ENCODE measurements at places on chromosomes 11 and 22.

- no peak for DNase-seq
Observed at GRCh38 chr22:27409299-27409698, 392.3 kb downstream of the MN1 start.

- DNase-seq, result no peak
Observed at GRCh38 chr22:29635734-29636357, 32.4 kb downstream of the NF2 start.

DNA sequence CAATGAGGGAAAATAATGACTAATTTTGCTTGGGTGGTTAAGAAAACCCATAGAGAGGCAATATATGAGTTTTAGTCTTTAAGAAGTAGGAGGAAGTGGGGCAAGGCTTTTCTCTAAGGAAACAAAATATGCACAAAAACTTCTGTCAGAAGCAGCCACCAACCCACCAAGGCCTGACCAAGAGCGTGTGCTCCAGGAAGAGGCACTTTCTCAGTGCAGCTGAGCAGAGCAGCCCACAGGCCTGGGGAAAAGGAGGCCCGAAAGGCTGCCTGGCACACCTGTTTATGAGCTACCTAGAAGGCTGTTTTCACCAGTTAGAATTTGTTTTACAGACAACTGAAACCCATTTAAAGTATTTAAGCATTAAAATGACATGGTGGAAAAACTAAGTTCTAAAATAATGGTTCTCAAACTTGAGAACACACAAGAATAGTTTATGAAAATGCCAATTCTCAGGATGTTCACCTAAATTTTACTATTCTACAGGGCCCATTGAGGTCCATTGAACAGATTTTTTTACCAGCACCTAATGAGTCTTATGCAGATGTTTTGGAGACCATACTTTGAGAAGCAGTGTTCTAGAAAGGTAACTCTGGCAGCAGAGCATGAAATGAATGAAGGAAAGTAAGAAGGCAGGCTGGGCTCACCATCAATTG is 160.5 kb upstream of the DDI1 start:
- no peak for DNase-seq

DNA sequence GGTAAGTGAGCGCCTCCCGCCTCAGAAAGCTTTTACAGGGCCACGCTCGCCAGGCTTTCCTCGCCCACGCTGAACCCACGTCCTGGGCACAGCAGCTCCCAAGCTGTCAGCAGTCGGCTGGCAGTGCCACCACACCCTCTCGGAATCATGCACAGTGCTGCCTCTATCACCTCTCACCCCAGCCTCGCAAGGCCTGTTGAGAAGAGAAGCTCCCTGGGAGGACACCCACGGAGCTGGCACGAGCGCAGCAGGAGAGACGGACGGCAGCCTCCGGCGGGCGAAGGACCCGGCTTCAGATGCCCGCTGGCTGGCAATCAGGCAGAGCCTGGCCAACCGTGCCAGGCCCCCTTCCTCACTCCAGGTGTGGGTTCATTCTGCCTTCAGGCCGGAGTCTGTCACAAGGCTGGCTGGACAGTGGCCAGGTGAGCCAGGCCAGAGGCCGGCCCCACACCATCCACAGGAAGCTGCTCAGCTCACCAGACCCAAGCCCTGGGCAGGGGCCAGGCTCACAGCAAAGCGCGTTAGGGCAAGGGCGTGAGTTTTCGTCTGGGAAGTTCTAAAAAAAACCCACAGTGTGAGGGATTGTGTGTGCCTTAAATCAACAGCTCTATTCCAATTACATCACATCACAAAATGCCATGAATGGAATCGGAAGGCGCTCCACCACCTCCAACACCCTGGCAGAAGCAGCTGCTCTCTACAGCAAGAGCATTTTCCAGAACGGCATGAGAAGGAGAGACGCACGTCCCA is 33.2 kb downstream of the TOLLIP start:
- DNase-seq, result no peak

DNA sequence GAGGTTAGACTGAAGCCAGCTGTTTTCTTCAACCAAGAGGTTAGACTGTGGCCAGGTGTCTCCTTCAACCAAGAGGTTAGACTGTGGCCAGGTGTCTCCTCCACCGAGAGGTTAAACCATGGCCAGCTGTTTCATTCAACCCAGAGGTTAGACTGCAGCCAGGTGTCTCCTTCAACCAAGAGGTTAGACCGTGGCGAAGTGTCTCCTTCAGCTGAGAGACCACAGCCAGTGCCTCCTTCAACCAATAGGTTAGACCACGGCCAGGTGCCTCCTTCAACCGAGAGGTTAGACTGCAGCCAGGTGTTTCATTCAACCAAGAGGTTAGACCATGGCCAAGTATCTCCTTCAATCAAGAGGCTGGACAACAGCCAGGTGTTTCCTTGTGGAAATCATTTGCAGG is 498.1 kb downstream of the TBC1D22A start:
- DNase-seq, result no peak

DNA sequence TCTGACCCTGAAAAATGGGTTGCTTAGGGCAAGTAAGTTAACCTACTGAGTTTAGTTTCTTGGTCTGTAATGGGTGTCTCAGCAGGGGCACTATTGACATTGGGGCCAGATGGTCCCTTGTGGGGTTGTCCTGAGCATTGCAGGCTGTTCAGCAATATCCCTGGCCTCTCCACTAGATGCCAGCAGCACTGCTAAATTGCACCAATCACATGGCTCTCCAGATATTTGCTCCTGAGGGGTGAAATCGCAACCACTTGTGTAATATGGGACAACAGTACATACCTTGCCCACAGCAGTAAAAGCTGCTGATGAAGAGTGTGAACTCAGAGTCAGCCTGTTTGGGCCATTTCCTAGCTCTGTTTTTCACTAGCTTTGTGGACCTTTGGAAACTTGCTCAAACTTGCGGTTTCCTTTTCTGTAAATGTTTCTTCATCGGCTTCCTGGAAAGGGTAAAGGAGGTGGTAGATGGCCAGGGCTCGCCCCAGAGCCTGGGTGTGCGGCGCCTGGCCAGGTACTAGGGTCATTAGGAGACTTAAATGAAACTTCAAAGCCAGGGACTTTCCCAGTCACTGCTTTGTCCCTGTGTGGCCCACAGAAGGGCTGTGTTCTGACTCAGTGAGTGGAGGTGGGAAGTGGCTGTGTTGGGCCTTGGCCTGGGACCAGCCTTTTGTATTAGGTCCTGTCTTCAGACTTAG is 13.0 kb downstream of the NCF4 start:
- no peak for DNase-seq

- DNase-seq, result no peak
Observed at GRCh38 chr11:57180081-57180561, 1.6 kb upstream of the LRRC55 start.

DNA sequence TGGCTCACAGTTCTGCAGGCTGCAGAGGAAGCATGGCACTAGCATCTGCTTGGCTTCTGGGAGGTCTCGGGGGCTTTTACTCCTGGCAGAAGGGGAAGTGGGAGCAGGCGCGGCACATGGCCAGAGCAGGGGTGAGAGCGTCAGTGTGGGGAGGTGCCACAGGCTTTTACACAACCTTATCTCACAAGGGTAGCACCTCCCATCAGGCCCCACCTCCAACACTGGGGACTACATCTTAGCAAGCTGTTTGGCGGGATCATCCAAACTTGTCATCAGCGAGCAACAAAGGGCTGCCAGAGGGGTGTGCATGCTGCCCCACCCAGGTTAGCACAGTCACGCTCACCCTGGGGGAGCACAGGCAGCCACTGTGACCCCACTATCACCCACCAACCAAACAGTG is 18.9 kb upstream of the YPEL1 start:
- DNase-seq, result no peak

GRCh38 chr11:91093141-91093540 is 870.3 kb upstream of the CHORDC1 start:
- no peak for DNase-seq

DNA sequence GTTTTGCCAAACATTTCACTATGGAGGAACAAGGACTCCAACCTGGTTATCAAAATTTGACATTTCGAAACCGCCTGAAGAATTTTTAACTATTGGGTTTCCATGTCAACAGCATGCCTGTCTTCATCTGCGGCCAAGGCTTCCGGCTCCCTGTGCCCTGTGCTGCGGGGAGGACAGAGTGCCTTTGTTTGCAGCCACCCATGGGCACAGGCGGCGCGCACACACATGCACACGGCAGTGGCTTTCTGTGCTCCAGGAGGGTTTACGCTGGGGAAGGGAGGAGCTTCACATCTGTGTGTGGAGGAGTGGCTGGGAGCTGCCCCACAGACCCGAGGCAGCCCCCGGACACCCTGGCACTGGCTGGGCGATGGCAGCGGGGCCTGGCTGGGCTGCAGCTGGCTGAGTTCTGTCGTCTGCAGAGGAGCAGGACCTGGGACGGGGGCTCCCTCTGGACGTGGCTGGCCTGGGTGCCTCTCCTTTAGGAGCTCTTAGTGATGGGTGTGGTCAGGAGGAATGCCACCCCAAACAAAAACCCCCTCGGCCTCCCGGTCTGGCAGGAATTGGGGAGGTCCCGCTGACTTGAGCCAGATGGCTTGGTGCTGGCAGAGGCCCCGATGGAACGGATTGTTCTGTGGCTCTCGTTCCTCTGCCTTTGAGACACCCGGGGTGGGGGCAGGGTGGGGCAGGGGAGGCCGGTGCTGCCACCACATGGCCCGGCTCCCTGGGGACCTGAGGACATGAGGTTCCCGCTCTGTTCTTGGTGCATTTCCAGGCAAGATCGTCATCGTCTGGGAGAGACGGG is 1290.9 kb downstream of the BRD1 start:
- DNase-seq, result no peak

DNA sequence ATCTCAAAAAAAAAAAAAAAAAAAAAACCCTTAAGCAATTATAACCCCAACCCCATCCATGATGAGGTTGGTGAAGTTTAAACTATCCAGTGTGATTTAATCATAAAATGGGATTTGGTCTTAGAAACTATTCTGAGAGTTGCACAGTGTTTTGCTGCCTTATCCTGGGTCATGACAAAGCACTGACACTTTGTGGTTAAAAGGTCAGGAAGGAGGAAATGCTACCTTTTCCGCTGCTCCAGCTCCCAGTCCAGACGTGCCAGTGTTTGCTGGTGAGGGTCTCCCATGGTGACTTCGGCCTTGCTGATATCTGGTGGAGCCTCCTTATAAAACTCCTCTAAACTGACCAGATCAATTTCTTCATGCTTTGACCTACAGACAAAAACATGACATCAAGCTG is 14.5 kb downstream of the THOC5 start:
- no peak for DNase-seq

GRCh38 chr11:33687733-33688479 is 12.7 kb downstream of the C11orf91 start:
- no peak for DNase-seq

GRCh38 chr11:15180212-15180792 is 65.6 kb downstream of the INSC start:
- no peak for DNase-seq

DNA sequence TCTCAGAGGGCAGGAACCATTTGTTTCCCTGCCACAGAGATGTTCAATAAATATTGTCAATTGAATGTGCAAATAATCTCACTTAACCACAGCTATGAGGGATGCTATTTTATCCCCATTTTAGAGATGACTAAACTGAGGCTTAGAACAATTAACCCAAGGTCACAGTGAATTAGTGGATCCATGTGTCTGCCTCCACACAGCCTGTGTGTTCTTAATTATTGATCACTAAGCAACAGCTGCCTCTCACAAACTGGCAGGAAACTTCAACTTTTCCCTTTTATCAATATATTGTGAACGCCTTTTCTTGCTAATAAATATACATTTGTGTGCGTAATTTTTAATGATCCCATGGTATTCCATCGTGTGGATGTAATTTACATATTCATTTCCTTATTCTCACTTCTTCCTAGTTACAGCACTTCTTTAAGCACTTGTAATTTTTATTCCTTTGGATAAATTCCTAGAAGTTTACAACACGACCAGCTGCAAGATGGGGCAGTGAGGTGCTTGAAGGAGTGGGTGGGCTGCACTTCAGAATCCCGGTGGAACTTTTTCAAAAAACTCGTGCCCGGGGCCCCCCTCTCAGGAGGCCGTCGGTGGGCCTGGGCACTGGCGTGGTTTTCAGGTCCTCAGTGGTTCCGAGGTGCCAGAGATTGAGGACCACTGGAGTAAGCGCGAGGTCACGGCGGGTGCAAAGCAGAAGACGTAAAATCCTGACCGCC is 915 bp upstream of the SREBF2 start:
- no peak for DNase-seq

DNA sequence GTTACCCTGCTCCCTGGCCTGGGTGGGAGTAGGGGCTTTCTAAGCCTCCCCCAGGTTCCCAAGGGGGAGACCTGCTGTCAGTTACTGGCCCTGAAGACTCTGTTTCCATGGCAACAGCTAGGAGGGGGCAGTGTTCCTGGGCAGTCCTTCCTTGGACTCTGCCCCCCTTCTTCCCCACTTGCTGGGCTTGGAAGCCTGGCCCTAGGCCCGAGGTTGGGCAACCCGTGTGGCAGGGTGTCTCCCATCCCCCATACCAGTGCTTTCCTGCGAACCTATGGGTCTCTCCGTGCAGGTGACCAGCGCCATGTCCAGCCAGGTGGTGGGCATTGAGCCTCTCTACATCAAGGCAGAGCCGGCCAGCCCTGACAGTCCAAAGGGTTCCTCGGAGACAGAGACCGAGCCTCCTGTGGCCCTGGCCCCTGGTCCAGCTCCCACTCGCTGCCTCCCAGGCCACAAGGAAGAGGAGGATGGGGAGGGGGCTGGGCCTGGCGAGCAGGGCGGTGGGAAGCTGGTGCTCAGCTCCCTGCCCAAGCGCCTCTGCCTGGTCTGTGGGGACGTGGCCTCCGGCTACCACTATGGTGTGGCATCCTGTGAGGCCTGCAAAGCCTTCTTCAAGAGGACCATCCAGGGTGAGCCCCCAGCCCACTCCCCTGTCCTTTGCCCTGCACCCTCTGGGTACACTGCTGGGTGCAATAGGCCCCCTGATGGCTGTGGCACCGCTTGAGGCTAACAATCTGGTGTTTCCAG is 1.7 kb downstream of the ESRRA start:
- DNase-seq, result no peak

DNA sequence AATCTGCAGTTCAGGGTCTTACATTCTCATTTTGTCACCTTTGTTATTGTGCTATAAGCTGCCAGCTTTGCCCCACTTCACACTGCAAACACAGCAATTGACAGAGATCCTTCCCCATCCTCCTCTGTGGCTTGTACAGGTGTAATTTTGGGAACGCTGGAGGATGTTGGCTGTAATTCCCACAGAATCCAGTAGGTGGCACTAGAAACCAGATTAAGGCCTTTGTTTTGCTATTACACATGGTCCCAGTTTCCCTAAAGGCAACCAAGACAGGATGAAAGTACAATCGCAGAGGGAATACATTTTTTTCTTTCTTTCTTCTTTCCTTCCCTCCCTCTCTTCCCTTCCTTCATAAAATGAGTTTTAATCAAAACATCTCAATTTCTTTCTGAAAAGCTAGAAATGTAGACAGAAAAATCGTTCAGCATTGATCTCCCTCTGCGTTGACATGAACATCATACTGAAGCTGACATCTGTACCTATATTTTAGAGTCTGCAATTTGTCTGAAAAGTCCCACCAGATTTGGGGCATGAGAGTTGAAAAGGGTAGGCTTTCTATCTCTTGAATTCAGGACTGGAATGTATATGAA is 21.3 kb upstream of the NELL1 start:
- no peak for DNase-seq
